ENCODE measurements at places on chromosomes 1 and 21.
A peak's percentile ranks its signal among the peaks of the same experiment; 100 is the strongest.

- no peak for DNase-seq
Observed at GRCh38 chr1:18058981-18059605, 48.5 kb upstream of the IGSF21 start.

- DNase-seq = no peak
Observed at GRCh38 chr1:46596846-46597245, 7.2 kb downstream of the MKNK1 start.

- no peak for DNase-seq
Observed at GRCh38 chr1:54153535-54154439, 987 bp upstream of the CDCP2 start.

GRCh38 chr1:222042120-222042519, 300.2 kb upstream of the DUSP10 start:
- DNase-seq = no peak

DNA sequence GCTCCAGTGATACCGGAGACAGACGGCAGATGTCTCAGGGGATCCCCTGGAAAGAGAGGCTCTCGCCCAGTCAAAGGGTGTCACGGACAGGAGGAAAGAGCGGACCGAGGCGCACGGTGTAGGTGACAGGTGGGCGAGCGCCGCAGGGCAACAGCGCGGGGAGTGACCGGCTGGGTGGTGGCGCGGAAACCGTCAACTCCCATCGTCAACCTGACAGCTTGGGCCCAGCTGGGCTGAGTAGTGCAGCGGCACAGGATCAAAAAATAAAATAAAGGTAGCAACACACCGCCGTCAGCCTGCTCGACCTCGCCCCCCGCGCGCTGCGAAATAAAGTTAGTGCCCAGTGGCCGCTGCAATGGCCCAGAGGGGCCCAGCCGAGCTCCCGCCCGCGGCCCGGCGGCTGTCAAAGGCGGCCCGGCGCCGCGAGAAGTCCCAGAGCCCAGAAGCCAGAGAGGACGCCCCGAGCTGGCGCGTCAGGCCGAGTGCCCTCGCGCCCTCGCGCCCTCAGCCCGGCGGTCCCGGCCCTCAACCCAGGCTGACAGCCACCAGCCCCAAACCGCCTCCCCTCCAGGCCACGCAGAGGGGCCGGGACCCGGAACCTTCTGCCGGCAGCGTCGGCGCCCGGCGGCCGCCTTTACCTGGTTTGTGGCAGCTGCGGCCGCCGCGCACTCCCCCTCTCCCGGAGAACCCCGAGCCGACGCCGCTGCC, at the start of gene LYST:
Gene LYST (minus strand): TSS at position 702 of the 708 bp plus-strand sequence. CDS start 36,489 bp downstream, outside the sequence.
- peak; percentile 76 for DNase-seq
